ENCODE measurements at places on chromosomes 5 and 9. TPM values are rescaled to one million over a fixed set of nuclear protein-coding genes. Genes with fewer than 3 reads are reported as not detected.

DNA sequence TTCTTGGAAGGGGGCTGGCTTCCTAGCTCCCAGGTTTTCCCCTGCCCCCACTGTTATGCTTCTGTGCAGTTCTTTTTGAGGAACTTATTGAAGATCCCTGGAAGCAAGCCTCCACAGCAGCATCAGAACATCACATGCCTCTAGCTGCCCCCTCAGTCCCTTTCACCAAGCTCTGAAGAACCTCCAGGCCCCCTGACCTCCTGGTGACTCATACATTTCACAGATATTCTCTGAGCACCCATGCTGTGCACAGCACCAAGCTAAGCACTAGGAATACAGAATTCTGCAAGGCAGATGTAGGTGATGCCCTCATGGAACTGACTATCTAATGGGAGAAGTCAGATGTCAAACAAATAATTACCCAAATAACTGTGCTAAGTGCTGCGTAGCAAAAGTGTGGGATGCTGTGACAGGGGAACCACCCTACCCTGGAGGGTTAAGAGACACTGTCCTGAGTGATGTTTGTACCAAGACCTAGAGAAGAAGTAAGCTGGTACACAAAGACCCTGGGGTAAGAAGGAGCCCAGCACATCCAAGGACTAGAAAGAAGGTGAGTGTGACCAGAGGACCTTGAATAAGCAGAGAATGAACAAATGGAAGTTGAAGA, 213.7 kb upstream of the NR4A3 start:
- no peak for DNase-seq

GRCh38 chr5:39207345-39208045, 11.9 kb downstream of the FYB1 start:
- no peak for DNase-seq

DNA sequence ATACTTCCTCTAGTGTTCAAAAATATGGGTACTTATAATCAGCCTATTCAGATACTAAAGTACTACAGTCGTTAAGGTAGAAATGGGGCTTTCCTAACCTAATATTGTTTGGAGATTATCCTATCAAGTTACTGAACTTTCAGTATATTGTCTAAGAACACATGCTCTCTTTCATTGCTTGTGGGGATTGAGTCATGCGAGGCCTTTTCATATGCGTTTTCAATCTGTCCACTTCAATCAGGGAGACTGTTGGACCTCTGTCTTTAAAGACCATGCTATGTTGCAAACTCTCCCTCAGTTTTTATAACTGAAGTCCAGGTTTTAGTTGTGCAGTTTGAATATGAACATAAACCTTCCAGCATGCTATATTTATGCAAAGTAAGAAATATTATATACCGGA, 15.0 kb downstream of the PRR16 start:
- DNase-seq = no peak

DNA sequence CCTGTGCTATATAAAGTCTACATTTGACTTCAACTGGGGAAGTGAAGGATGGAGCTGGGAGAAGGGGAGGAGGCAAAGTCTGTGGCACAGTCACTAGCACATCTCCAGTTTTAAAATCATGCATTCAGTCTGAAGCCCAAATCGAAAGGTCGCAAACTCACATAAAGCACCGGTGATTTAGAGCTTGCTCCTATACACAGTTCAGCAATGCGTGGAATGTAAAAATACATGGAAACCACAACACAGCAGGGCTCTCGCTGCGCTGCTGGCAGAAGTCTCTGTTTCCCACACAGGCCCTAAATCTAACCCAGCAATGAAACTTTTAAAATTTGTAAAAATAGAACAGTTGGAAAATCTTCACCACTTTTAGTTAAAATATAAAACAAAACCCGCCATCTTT, 68.2 kb downstream of the EBF1 start:
- DNase-seq = no peak

GRCh38 chr5:7415123-7415522, 19.2 kb downstream of the ADCY2 start:
- DNase-seq = no peak

GRCh38 chr5:118863345-118863744, 125.0 kb downstream of the DTWD2 start:
- DNase-seq = no peak

Gene NTRK2
- polyA plus RNA-seq = 113 TPM

Gene PCDHB13
- 7.6 TPM for polyA plus RNA-seq
